H4 (cell line): ENCODE measurements at places on chromosomes 16 and 17. TPM values are rescaled to one million over a fixed set of nuclear protein-coding genes. Genes with fewer than 3 reads are reported as not detected.

DNA sequence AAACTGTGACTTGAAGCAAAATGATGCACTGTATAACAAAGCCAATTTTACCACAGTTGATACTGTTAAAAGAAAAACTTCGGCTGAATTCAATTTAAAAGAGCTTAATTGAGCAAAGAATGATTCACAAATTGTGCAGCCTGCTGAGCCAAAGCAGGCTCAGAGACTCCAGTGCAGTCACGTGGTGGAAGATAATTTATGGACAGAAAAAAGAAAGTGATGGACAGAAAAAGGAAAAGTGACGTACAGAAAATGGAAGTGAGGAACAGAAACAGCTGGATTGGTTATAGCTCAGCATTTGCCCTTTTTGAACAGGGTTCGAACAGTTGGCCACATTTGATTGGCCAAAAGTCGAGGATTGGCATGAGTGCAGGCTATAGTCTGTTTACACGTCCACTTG, 25.7 kb downstream of the ZSWIM7 start:
- no peak for DNase-seq

GRCh38 chr16:89656435-89657121, 930 bp downstream of the CHMP1A start:
- DNase-seq: no peak

GRCh38 chr16:58212824-58213655, 15.1 kb upstream of the CSNK2A2 start:
- no peak for DNase-seq

DNA sequence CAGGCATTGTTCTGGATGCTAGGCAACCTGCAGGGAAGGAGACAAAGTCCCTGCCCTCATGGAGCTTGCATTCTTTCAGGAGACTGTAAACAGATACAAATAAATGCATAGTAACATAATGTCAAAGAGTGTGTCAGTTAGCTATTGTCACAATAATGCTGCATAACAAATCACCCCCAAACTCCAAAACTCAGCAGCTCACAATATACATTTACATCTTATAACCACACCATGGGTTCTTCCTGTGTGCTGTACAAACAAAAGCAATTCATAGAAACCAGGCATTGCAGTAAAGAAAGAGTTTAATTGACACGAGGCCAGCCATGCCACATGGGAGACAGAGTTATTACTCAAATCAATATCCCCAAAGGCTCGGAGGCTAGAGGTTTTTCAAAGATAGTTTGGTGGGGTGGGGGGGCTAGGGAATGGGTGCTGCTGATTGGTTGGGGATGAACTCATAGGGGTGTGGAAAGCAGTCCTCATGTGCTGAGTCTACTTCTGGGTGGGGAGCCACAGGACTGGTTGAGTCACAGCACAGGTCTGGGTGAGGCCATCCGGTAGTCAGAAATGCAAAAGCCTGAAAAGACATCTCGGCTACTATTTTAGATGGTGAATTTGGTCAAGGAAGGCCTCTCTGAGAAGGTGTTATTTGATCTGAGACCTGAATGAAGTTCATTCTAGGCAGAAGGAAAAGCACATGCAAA, 79.0 kb downstream of the GPRC5B start:
- no peak for DNase-seq

- DNase-seq: no peak
These were observed 2.2 kb downstream of the MMP28 start for GRCh38 chr17:35793257-35793656.

DNA sequence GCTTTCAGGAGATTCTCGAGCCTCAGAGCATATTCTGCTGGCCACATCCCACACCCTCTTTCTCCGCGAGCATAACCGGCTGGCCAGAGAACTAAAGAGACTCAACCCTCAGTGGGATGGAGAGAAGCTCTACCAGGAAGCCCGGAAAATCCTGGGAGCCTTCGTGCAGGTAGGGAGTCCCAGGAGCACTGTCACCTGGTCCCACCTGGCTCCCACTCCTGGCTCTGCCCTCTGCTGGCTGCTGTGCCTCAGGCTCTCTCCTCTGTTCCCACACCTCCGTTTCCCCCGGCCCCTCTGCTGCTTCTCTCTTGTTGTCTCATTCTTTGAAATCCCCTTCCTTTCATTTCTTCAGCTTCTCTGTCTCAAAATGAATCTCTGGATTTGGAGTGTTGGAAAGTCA, 16.4 kb downstream of the LPO start:
- DNase-seq: no peak

GRCh38 chr16:73190256-73190655, 142.3 kb upstream of the ZFHX3 start:
- DNase-seq: no peak

GRCh38 chr16:67803894-67804293, 2.5 kb downstream of the RANBP10 start:
- no peak for DNase-seq

- DNase-seq: no peak
These were observed 94.6 kb downstream of the CMIP start for GRCh38 chr16:81539009-81539758.

DNA sequence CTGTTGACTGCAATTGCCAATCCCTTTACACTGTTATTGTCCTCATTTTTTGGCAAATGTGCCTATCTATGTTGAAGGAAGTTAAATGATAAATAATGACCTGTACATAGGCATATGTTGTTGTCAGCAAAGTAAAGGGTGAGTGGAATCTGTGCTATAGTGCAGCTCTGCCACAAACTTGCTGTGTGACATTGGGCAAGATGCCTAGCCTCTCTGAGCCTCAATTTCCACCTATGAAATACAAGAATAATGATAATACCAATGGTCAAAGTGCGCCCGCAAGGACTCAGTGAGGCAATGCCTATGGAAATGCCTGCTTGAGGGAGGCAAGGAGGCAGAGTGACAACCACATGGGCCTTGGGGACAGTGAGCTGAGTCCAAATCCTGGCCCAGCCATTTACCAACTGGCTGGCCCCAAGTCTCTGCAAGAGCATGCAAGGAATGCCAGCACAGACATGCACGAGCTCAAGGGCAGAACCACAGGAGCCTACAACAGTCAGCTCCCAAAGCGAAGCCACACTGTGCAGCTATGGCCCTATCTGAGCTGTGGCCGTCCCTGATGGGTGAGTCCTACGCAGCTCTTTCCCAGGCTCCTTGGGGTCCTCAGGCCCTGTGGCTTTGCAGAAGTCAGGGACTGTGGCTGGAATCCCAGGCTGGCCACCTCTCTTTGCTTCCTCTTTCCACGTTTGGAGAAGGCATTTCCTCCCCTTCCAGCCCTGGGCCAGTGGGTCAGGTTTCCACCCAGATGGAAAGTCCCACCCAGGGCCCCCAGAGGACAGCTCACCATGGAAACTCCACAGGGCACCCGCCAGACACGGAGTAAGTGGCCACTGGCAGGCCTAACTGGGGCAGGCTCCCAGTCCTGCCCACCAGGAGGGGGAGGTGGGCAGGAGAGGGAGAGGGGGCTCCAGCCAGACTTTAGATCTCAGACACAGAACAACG, 82.1 kb downstream of the ZNF423 start:
- DNase-seq: no peak

DNA sequence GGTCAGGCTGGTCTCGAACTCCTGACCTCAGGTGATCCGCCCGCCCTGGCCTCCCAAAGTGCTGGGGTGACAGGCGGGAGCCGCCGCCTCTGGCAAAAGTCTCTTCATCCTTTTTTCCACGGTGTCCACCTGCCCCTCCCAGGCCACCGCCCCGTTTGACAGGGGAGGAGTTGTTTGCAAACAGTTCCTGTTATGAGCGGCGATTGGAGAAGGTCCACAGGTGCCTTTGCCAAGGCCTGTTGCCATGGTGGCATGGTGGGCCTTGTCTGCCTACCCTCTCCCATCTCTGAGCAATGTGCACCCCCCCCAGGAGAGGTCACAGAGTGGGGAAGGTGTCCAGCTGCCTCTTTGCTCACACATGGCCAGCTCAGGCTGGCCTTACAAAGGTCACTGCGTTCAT, 16.0 kb upstream of the RAP1GAP2 start:
- no peak for DNase-seq

DNA sequence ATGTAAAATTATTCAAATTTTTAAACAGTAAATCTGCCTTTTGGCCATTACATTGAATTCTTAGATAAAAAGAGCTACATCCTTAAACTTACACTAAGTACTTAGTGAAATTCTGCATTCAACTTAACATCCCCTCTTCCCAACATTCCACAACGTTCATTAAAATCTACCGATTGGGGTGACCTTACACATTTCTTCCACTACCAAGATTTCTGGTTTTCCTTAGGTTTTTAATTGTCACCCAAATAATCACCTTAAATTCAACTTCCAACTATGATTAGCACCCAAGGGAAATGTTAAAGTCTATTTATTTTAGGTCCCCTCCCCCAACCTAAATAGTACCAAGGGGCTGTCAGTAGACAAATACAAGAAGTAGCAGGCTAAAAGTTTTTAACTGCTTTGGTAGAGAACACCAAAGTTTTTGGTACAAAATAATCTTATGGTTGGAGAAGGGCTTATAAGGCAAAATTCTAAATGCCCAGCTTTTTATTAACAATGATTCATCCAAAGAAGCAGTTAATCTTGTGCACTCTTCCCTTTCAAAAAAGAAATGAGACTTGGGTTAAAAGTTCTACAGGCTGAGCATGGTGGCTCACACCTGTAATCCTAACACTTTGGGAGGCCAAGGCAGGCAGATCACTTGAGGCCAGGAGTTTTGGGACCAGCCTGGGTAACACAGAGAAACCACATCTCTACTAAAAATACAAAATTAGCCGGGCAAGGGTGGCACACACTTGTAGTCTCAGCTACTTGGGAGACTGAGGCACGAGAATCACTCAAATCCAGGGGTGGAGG, 4.7 kb downstream of the SRSF1 start:
- no peak for DNase-seq

DNA sequence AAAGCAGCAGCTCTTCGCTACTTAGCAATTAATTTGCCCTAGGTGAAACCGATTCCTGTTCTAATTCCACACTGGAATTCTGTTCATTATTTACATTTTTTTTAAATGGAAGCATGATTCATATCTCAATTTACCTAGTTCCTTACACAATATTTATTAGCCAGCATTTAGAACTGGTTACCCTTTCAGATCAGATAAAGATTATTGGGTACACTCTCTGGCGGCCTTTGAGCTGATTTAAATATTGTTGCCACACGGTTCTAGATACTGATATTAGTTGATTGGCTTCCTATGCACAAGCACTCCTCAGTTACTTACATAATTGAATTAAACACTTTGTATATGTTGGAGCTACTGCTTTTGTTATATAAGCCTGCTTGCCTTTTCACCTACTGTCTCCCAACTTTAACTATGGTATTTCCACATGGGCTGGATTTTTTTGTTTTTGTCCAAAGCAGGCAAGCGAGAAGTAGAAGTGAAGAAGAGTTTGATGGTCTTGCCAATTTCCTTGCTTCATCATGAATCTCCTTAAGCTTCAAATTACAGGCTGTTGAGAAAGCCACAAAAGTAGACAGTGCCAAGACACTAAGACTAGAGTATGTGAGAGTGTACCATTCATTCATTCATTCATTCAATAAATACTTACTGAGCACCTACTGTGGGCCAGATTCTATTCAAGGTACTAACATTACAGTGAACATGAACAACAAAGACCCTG, 3.9 kb upstream of the ALDH3A2 start:
- no peak for DNase-seq

DNA sequence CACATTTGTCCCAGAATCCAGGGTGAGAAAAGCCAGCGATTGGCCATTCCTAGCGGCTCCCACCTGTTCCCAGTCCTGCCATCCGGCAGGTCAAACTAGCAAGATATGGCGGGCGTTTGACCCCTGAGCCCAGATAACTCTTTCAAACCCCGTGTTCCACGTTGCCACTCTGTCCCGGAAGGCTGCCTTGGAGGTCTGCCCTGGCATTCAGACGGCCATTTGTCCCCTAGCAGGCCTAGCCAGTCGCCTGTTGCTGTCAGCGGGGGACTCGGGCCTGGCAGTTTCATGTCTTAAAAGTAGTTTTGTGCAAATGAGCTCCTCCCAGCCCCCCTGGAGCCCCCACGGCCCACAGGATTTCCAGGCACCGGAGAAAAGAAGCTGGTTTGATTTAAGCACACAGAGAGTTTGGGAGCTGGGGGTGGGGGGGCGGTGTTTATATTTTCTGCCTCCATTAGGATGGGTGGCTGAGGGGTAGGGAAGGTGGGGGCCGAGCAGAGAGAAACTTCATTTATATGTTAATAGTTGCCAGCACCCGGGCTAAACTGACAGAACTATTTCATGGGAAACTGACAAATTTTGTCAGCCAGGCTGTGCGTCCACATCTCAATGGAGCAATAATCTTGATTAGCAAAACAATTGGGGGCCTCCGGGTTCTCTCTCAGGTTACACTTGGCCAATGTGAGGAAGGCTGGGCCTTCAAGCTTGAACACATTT, 240.9 kb upstream of the SALL1 start:
- DNase-seq: no peak

- DNase-seq: peak; percentile 84
These were observed 389.7 kb downstream of the SOX9 start for GRCh38 chr17:72510351-72511016.

DNA sequence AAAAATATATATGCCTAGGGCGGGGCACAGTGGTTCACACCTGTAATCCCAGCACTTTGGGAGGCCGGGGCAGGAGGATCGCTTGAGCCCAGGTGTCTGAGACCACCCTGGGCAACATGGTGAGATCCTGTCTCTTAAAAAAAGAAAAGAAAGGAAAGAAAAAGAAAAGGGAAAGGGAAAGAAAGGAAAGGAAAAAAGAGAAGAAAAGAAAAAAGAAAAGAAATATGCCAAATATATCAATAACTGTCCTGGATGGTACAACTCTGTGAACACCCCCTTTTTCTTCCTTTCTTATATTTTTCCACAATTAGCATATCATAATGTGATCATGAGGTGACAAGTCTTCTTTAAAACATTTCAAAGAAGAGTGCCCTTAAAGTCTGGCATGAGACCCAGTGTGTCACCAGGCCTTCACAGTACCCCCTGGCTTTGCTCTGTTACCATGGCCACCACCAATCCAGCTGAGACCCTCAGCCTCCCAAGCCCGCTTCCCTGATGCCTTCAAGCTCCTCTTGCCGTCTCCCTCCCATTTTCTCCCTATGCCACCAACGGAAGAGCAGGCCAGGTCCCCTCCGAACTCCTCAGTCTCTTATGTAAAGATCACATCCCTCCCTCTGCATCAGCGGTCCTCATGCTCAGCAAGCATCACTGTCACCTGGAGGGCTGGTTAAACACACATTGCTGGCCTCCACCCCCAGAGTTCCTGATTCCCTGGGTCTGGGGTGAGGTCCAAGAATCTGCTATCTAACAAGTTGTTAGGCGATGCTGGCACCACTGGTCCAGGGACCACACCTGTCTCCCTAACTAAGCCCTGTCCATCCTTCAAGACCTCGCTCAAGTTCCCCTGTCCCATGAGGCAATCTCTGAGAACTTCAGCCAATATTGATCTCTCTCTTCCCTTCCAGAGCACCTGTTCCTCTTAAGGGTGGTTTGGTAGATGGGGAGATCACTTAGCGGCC, 44.5 kb downstream of the CUEDC1 start:
- no peak for DNase-seq

DNA sequence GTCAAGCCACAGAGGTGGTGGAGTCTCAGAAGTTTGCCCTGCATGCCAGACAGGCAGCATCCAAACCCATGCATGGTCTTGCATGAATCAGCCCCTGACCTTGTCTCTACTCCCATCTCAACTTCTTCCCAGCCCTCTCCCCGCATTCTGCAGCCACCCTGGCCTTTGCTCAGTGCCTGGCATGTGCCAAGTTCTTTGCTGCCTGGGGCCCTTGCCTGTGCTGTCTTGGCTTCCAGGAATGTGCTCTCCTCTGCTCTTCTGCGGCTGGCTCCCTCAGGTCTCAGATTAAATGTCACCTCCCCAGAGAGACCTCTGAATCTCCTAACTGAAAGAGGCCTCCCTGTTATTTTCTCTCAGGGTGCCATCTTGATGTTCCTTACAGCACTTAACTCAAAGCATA, 17.6 kb downstream of the DRC3 start:
- no peak for DNase-seq

The GRAP gene
- 0.23 TPM in 1 of 2 replicates, not detected in the other for total RNA-seq

The KCNH4 gene
- 0.06 TPM in 1 of 2 replicates, not detected in the other for total RNA-seq

The OR1F1 gene
- total RNA-seq: 0.81 TPM in 1 of 2 replicates, not detected in the other

The SLC5A2 gene
- total RNA-seq: not detected in 2 replicates

The UNC45B gene
- not detected in 2 replicates for total RNA-seq

The FOXJ1 gene
- not detected in 2 replicates for total RNA-seq
